ENCODE measurements at places on chromosomes 11 and 22. TPM values are rescaled to one million over a fixed set of nuclear protein-coding genes. Genes with fewer than 3 reads are reported as not detected.

The GDPD4 gene
- not detected for total RNA-seq

The SHISAL1 gene
- under 0.01 TPM for total RNA-seq

The NAT10 gene
- total RNA-seq = 15.3 TPM

The F2 gene
- not detected for total RNA-seq

The VPREB3 gene
- total RNA-seq = 0.22 TPM

The DGAT2 gene
- 0.11 TPM for total RNA-seq

The TMPRSS4 gene
- not detected for total RNA-seq

The OR2AG1 gene
- not detected for total RNA-seq

The TSGA10IP gene
- total RNA-seq = not detected

The PARVA gene
- 20.9 TPM for total RNA-seq

The LRRN4CL gene
- 0.43 TPM for total RNA-seq

The TMEM45B gene
- total RNA-seq = 1.5 TPM

The PPP1CA gene
- 233 TPM for total RNA-seq

The TMEM86A gene
- 5.3 TPM for total RNA-seq

The CRYBA4 gene
- not detected for total RNA-seq

The SMDT1 gene
- total RNA-seq = 14.0 TPM

The FTH1 gene
- total RNA-seq = 380 TPM

The ANO9 gene
- 0.76 TPM for total RNA-seq

The TECTA gene
- 0.52 TPM for total RNA-seq

The DRD4 gene
- not detected for total RNA-seq

The INPP5J gene
- 0.09 TPM for total RNA-seq

The SCN3B gene
- total RNA-seq = 10.0 TPM

The TMEM109 gene
- 78.5 TPM for total RNA-seq

The IL17REL gene
- total RNA-seq = not detected

The CTSF gene
- 39.6 TPM for total RNA-seq

The WNT11 gene
- total RNA-seq = 0.09 TPM

Measured in dermis lymphatic vessel endothelial cell (primary cell).